ENCODE measurements at places on chromosomes 2 and 18. TPM values are rescaled to one million over a fixed set of nuclear protein-coding genes. Genes with fewer than 3 reads are reported as not detected.

GRCh38 chr2:72824224-72824842, 1.5 kb downstream of the EXOC6B start:
- no peak for DNase-seq

- DNase-seq: no peak
Measured at GRCh38 chr18:34031810-34032209, 192.9 kb downstream of the NOL4 start.

DNA sequence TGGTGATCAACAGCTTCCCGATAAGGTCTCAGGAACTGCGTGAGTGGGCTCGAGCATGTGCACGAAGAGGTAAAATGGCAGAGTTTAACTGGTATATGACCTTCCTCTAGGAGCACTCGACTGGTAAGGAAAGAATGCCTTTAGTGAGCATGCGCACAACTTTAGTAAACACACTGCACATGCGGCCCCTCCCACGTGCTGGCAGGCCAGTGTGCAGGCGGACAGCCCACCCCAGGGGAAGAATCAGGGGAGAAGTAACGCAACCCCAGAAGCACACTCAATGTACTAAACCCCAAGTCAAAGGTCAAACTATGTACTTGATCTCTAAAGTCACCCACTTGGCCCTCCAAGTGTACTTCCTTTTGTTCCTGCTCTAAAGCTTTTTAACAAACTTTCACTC, 28.7 kb upstream of the SLC25A52 start:
- DNase-seq: no peak

GRCh38 chr18:34965108-34965507, 76.1 kb upstream of the MAPRE2 start:
- no peak for DNase-seq

GCFC2 gene
- 22.8 TPM for total RNA-seq

FAHD2B gene
- total RNA-seq: 12.0 TPM
